ENCODE measurements at places on chromosomes 6 and 20. TPM values are rescaled to one million over a fixed set of nuclear protein-coding genes. Genes with fewer than 3 reads are reported as not detected.

GRCh38 chr20:36065427-36065998 lies 89.0 kb upstream of the EPB41L1 start:
- H3K4me3 ChIP-seq = peak overlapping the region; percentile 87
- H3K4me1 ChIP-seq = peaks cover 6% of the 10 kb centered on the region
- no peaks in the 10 kb centered on the region for H3K36me3 ChIP-seq
- H3K27me3 ChIP-seq = peaks cover 8% of the 10 kb centered on the region
- DNase-seq = no peak

DNA sequence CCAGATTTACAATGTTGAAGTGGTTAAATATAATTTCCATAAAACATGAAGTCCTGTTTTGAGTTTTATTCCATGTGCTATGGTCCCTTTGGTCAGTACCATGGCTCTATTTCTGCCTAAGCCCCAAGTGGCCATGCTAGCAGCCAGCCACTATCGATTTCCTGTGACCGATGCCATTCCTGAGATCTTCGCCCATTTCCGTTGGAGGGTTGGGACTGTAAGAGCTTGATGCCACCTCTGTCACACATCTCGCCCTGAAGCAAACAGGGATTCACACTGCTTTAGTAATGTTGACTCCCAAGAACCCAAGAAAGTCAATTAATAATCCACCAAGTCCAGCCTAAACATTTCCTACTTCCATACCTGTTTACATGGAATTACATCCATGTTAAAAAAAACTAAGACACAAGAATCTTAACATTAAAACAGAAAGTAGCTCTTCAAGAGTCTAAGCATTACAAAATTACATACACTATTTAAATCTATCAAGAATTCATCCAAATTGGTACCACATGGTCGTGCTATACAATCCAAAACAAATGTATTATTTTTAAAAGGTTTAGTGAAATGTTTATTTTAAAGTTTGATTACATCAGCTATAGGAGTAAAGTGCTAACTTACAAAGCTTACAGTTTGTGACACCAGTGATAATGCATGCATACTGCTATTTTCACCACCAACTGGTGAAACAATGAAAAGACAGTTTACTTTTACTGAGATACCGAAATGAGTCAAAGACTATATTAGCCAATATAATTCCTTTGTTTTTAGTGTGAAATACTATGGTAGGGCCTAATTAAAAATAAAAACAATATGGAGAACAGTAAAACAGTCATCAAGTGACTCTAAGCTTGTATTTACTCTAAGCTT lies 2.5 kb downstream of the RBM39 start:
- peaks cover 17% of the 10 kb centered on the region for H3K27me3 ChIP-seq
- peak overlapping the region; percentile 97 for H3K27ac ChIP-seq
- H3K36me3 ChIP-seq = peaks cover 39% of the 10 kb centered on the region
- peak overlapping the region; percentile 100 for H3K4me3 ChIP-seq

- H3K4me3 ChIP-seq = no peak overlapping the region
- no peaks in the 10 kb centered on the region for H3K27me3 ChIP-seq
- H3K27ac ChIP-seq = no peak overlapping the region
- DNase-seq = no peak
- peaks cover 2% of the 10 kb centered on the region for H3K4me1 ChIP-seq
- H3K36me3 ChIP-seq = peaks cover 15% of the 10 kb centered on the region
These were observed 7.2 kb upstream of the PRR18 start for GRCh38 chr6:166315436-166315835.

Gene C4B
- polyA plus RNA-seq = not detected

Gene RFX6
- polyA plus RNA-seq = not detected

- DNase-seq = no peak
- H3K27ac ChIP-seq = no peak overlapping the region
- no peak overlapping the region for H3K4me3 ChIP-seq
- H3K27me3 ChIP-seq = peaks cover 20% of the 10 kb centered on the region
These were observed 47.8 kb downstream of the PSMB1 start for GRCh38 chr6:170505306-170505705.

Gene DDRGK1
- 63.1 TPM for polyA plus RNA-seq

Gene PREP
- polyA plus RNA-seq = 28.1 TPM

- DNase-seq = no peak
- peaks cover 4% of the 10 kb centered on the region for H3K36me3 ChIP-seq
- no peak overlapping the region for H3K27ac ChIP-seq
- no peaks in the 10 kb centered on the region for H3K27me3 ChIP-seq
These were observed 345.2 kb downstream of the FARS2 start for GRCh38 chr6:5606546-5606945.

DNA sequence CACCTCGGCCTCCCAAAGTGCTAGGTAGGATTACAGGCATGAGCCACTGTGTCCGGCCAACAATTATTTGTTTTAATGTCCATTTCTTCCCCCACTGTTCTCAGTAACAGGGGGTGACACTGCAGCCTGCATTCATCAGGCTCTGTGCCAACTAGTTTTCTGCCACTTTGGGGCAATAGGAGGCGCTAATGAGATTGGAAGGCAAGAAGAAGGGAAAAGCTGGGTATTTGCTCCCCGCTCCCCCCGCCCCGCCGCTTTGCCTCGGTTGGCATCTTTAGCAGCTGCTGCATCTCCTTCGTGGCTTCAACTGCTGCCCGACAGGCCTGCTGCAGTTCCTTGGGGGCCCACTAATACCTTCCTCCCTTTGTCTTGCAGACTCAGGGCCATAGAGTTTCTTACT lies 35.0 kb upstream of the MDGA1 start:
- H3K27me3 ChIP-seq = peaks cover 4% of the 10 kb centered on the region
- no peak for DNase-seq
- H3K27ac ChIP-seq = no peak overlapping the region
- no peaks in the 10 kb centered on the region for H3K36me3 ChIP-seq
- no peaks in the 10 kb centered on the region for H3K4me1 ChIP-seq
- no peak overlapping the region for H3K4me3 ChIP-seq

DNA sequence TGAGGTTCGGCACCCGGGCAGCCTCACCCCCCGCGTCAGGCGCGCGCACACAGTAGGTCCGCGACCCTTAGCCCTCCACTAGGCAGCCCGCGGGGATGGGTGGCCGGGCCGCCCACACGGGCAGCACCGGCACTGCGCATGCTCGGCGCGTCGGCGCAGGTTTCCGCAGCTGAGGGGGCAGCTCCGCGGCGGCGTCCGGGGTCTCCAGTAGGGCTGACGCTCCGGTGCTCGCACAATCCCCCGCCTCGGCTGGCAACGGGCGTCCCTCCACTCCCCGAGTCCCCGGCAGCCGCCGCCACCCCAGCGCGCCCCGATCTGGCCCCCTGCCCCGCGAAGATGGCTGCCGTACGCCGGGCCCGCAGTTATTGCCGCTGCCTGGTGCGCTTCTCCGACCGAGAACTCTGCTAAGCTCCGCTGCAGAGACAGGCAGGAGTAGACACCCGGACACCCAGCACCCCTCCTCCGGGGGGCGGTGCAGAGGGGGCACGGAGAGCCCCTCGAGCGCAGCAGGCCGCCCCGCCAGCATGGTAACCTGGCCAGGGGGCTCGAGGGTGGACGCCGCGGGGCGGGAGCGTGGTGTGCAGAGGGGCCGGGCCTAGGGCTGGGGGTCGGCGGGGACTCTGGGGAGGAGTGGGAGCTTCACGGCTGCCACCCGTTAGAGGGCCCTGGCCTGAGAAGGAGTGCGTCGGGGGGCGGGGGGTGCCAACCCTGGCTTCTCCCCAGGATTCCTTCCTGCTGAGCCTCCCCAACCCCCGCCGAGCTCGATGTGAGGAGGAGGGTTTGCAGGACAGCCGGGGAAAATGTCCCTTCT lies at the start of gene FBXO9:
FBXO9 (plus strand) TSS at position 139 of the 811 bp plus-strand sequence; CDS start at position 525, 386 bp downstream.
- DNase-seq = peak; percentile 86
- peak within 1 kb of the TSS; percentile 97 for H3K27ac ChIP-seq
- peak within 1 kb of the TSS; percentile 95 for H3K4me3 ChIP-seq

DNA sequence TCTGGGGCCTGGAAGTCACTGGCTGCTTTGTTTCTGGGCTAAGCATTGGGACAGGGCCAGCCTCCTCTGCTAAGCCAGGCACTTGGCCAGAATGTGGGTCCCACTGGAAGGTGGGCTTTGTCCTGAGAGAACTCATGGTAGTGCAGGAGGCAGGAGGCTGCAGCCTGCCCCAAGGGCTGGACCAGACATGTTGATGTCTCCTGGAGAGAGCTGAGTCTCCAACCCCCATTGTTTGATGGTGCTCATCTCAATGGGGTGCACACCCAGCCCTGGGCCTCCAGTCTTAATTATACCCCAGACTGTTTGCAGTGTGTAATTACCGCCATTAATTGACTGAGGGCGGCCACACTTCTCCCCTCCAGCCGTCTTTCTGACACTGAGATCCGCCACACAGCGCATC lies 220.5 kb upstream of the PMEPA1 start:
- H3K27ac ChIP-seq = no peak overlapping the region
- no peaks in the 10 kb centered on the region for H3K4me1 ChIP-seq
- no peaks in the 10 kb centered on the region for H3K36me3 ChIP-seq
- H3K27me3 ChIP-seq = peaks cover 9% of the 10 kb centered on the region

Gene SALL4
- polyA plus RNA-seq = not detected

Gene BFSP1
- 5.8 TPM for polyA plus RNA-seq

- H3K4me1 ChIP-seq = peaks cover 16% of the 10 kb centered on the region
- peak; percentile 64 for DNase-seq
- peaks cover 9% of the 10 kb centered on the region for H3K27me3 ChIP-seq
- H3K36me3 ChIP-seq = no peaks in the 10 kb centered on the region
- H3K27ac ChIP-seq = no peak overlapping the region
These were observed 41.1 kb upstream of the PTGIS start for GRCh38 chr20:49608752-49609670.

DNA sequence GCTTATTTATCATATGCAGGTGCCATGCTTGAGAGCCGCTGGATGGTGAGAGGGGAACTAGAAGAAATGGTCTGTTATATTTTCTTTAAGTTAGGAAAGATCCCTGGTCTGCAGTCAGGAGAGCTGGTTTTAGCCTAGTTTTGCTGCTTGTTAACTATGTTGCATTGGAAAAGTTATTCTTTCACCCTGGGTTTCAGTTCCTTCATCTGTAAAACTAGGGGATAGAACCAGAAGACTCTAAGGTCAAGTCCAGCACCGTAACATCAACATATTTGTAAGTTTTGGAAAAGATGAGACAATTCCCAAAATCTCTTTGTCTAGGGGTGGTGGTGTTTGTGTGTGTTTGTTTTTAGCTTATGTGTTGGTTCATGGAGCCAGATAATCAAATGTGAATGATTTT lies 304.0 kb downstream of the QKI start:
- H3K27ac ChIP-seq = peak overlapping the region; percentile 54
- peaks cover 40% of the 10 kb centered on the region for H3K4me1 ChIP-seq
- no peaks in the 10 kb centered on the region for H3K36me3 ChIP-seq

Measured in immature natural killer cell (primary cell).